ENCODE measurements at places on chromosomes 12 and 14.
A peak's percentile ranks its signal among the peaks of the same experiment; 100 is the strongest.

- no peak for DNase-seq
Measured at GRCh38 chr12:42684802-42685071, 95.2 kb upstream of the PRICKLE1 start.

GRCh38 chr12:123227581-123228258 is 5.2 kb downstream of the MPHOSPH9 start:
- no peak for DNase-seq

DNA sequence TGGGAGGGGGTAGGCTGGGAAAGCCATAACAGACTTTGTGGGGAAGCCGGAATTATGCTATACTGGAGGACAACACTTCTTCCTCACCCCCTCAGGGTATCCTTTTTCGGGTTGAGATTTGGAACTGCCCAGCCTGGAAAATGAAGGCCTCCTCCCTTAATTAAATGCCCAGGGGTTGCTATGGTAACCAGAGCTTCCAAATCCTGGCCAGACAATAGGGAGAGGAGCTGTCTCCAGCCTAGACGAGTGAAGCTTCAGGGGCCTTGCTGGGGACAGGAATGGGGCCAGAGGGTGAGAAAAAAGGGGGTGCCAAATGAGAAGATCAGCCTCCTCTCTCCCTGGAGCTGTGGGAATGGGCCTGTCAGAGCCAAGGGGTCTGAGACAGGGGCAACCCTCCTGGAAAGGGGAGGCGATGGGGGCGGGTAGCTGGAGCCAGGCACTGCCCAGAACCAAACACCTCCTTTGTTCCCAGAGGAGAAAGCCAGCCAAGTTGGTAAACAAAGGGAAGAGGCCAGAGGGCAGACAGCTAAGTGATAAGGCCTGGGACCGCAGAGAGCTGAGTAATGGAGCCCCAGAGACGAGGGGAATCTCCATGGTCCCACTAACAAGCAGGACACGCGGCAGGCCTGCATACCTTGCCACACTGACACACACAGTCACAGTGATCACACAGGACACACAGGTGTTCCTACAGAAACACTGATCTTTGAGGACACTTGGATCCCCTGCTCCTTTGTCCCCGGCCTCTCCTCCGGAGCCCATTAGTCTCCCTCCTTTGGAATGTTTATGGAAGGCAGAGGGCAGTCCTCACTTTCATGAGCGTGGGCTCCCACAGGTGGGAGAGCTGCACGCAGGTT is 17.9 kb upstream of the RND1 start:
- DNase-seq: peak; percentile 54

DNA sequence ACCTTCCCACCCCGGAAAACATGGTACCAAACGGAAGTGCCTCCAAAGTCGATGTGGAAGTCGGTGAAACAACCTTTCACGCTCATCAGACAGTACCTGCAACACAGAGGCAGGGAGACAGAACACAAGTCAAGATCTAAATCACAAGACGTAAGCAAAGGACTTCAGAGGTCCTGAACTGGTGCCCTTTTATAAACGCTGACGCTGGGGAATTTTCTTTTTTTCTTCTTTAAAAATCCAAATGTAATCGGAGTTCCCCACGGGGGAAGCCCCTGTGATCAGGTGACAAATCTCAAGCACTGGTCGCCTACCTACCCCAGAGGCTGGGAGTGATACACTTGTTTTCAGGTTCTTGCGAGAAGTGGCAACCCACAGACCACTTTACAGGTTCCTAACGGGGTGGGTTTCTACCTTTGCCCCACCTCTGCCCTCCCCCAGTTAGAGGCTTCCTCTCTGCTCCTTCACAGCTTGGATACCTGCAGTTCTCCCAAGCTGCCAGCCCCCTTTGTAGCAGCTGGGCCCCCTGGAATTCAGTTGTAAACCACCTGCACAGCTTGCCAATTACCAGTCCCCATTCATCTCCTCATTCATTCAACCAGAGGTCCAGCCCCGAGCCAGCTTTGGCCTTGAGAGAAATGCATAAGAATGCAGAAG is 46.2 kb downstream of the KDM2B start:
- no peak for DNase-seq

DNA sequence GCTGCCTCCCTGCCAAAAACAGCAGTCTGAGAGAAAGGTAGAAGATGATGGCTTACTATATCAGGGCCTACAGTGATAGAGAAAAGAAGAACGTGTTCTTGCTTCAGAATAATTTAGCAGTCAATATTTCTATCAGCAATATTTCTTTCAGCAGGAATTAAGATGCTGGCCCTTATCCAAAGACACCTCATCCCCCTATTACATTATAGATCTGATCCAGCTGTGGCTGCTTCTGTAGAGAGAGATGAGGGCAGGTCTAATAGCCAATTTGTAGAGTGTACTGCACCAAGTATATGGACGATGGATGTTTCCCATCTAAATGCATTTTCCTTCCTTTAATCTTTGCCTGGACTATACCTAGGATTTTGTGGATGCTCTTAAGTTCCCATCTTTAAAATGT is 451.7 kb downstream of the NPAS3 start:
- DNase-seq: no peak

DNA sequence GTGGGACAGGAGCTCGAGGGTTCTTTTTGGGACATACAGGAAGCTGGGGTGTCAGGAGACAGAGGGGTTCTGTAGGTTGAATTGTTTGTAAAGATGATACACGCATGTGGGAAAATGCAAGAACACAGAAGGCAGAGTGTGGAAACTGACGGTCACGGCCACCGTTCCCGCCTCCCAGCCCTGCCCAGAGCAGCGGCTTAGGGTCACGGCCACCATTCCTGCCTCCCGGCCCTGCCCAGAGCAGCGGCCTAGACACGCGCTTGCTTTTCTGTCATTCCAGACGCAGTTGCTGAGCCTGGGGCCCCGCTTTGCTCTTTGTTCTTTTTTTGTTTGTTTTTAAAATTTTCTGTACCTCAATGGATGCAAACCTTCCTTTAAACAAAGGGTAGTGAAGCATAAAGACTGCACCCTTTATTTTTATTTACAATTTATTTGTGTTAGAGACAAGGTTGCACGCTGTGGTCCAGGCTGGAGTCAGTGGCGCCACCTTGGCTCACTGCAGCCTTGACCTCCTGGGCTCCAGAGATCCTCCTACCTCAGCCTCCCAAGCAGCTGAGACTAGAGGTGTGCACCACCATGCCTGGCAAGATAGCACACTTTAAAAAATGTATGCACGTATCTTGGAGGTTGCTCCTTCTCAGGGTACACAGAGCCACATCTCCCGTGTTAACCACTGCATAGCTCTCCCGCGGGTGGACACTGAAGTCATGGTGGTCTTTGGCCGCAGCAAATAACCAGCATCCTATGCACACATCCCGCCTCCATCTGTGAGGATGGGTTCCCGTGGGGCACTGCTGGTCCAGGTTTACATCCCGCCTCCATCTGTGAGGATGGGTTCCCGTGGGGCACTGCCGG is 142.3 kb downstream of the ADGRD1 start:
- no peak for DNase-seq

DNA sequence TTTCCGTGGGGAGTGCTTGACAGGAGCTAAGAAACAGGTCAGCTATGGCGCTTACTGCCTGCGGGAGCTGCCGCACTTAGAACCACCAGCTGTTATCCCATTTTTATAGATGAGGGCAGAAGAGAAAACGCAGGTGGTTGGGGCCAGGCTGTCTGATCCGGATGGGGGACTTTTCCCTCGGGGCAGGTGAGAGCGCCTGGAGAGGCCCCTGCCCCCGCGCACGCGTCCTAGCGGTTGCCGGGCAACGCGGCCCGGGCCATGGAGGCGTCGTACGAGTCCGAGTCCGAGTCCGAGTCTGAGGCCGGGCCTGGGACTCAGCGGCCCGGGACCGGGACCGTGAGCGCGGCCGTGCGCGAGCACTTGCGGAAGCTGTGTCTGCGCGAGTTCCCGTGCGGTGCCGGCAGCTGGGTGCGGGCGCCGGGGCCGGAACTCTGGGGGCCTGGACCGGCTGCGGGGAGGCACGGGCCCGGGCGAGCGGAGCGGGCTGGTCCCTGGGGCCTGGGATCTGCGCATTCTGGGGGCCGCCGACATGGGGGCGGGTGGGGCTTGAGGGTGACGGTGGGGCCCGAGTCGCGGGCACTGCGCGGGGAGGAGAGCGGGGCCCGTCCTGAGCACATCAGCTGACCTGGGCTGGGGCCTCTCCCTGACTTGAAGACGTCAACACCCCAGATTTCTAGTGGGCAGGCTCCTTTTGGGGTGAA is at the start of gene LRRC43:
TSS of gene LRRC43 (plus strand) at position 237 of the 701 bp plus-strand sequence. CDS start at position 259, 22 bp downstream.
- no peak for DNase-seq

DNA sequence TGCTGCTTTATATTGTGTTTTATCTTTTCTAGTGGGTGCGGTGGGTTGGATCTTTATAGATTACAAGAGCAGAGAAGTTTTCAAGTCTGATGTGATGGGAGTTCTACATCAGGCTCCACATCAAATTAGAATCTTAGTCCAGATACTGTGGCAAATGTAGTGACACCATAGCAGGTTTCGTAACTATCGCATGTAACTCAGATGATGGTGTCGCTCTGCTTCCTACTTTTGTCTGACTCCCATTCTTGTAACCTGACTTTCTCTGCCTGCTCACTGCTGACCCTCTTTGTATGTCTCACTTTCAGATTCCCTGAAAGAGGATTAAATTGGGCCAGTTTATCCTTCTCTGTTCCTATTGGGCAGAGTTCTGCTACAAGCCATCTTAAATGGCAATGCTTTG is 22.8 kb upstream of the FBXO34 start:
- no peak for DNase-seq

- no peak for DNase-seq
Measured at GRCh38 chr14:100067481-100067880, 2.3 kb downstream of the EVL start.

DNA sequence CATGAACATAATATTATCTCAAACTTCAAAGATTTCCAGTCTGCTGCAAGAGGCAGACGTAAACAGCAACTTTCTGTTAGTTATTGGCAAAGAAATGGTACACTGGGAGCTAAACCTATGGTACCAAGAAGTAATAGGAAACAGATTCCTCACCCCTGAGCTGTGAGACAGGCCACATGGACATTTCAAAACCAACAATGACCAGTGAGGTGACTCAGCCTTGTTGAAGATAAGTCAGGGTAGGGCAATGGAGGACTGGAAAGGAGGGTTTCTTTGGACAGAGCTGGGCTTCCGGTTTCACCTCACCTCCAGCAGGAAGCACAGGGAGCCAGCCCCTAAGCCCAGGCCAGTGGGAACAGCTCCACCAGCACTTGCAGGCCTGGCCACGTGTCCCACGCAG is 1320.5 kb downstream of the AACS start:
- no peak for DNase-seq

DNA sequence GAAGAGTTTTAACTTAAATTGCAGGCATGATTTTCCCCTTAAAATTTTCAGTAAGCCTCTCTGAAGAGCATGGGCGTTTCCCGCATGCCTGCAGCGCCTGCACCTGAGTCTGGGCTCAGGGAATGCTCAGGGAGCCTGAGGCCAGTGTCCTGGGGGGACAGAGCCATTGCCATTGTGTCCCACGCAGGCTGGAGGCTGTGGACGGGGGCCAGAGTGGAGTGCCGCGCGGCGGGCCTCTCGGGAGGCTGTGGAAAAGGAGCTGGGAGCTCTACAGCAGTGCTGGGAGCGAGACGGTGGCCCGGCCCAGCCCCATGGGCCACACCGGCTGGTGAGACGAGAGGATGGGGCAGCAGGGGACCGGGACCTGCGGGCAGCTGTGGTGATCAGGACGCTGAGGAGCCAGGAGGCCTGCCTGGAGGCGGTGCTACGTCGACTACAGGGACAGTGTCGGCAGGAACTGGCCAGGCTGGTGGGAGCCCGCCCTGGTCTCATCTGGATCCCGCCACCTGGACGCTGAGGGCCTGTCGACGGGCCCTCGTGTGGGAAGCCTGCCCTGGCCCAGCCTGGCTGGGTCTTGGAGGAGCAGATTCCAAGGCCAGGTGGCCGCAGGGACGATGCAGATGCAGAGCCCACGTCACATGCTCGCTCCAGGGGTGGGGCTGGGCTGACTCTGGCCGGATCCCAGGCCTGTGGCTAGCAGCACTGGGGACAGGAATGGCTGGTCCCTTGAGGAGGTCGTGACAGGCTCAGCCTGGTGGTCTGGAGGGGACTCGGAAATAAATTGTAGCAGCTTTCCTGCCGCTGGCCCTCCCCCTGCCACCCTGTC is 7.6 kb downstream of the TEDC1 start:
- no peak for DNase-seq

- no peak for DNase-seq
Measured at GRCh38 chr12:111322336-111323250, 46.3 kb downstream of the PHETA1 start.

DNA sequence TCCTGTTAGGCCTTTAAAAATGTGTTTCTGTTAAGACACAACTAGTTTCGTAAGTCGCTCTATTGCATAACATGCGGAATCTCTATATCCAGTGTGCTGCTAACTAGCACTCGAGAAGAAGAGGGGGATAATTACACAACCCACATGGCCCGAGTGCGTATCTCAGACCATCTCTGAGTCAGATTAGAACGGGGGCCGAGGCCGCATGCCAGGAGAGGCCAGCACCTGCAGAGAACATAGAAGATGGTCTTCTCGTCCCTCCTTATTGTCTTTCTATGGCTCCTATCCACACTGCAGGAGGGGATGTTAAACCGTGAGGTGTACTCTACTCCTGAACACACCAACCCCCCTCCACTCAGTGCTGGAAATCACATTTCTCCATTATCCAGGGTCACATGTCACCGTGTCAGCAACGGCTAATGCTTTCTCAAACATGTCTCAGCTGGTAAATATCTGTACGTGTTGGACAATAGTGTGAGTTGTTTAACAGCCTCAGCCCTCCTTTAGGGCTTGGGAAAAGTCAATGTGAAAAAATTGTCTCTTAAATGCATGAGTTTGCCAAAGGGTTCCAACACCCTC is 56.3 kb downstream of the CCDC88C start:
- no peak for DNase-seq

DNA sequence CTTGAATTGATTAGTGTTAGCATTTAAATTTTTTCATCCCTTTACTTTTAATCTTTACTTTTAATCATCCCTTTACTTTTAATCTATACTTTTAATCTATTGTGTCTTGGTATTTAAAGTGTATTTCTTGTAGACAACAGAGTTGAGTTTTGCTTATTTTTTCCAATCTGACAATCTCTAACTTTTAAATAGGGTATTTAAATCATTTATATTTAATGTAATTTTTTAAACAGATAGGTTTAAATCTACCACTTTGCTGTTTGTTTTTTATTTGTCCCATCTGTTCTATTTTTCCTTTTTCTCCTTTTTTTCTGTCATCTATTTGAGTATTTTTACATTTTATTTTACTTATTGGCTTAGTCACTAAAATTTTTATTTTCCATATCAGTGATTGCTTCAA is 68.3 kb downstream of the TTC7B start:
- DNase-seq: no peak

GRCh38 chr12:72610854-72611358 is 338.7 kb downstream of the TRHDE start:
- DNase-seq: no peak

DNA sequence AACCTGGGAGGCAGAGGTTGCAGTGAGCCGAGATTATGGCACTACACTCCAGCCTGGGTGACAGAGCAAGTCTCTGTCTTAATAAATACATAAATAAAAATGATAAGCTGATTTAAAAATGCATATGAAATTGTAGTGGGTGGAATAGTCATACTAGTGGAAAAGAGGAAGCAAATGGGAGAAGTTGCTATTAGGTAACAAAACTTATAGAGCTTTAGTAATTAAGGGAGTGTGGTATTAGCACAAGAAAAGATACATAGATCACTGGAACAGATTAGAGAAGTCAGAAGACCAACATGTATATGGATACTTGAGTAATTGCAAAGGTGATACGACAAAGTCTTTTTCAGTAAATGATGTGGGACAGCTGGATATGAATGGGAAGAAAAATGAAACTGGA is 26.5 kb downstream of the TECPR2 start:
- DNase-seq: no peak

Measured in brain microvascular endothelial cell (primary cell).